CD4-positive, alpha-beta T cell (primary cell): ENCODE measurements at places on chromosomes 12 and 14.

DNA sequence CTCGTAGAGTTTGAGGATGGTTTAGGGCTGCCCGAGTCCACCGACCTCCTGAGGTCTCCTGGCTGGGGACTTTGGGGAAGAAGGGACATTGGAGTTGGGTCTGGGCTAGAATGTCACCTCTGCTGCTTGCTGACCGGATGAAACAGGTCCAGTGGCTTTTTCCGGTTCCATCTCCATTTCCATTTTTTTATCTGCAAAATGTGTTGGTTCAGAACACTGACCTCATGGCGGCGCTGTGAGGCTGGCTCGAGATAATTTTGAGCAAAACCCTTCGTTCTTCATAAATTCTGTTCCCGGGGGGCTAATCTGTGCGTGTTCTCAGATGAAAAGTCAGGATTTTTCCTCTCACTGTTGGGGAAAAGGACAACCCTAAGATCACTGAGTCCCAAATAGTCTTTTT is 11.7 kb upstream of the MYL2 start:
- no peak for DNase-seq

GRCh38 chr12:10363658-10363913 is 26.3 kb downstream of the KLRK1 start:
- DNase-seq = no peak

- no peak for DNase-seq
These were observed 1.2 kb downstream of the PTGER2 start for GRCh38 chr14:52315355-52315718.

DNA sequence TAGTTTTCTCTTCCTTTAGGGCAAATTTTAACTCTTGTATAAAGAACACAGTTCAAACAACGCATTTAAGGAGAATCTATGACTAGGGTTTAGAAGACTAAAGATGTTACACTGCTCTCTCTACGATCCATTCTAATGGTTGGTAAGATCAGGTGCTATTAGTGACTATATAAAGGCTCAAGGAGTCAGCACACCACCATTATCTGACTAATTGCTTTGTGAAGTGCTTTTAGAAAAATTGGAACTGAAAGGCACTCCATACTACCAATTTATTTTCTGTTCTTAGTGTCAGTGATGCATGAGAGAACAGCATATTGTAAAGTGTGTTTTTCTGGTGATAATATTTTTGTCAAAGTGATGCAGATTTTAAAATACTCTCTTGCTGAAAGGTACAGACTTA is 136.8 kb downstream of the SYT1 start:
- no peak for DNase-seq

- no peak for DNase-seq
These were observed 1.6 kb downstream of the METTL3 start for GRCh38 chr14:21509432-21510143.

DNA sequence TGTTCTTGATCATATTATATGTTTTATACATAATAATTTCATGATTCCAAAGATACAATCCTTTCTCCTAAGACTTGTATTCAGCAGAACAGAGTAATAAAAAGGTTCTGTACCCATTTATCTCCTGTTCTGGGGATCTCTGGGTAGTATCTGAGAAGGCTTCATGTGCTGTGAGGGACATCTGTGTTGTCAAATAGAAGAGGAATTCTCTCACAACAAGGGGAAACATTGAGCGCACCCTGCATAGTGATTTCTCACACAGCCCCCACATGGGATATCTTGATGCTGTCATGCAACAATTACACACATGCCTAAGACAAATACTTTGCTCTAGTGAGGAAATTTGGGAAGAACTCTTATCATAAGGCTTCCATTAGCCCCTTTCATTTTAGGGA is 101.8 kb upstream of the ATF1 start:
- no peak for DNase-seq

GRCh38 chr12:76250256-76250655 is 98.0 kb downstream of the BBS10 start:
- no peak for DNase-seq

DNA sequence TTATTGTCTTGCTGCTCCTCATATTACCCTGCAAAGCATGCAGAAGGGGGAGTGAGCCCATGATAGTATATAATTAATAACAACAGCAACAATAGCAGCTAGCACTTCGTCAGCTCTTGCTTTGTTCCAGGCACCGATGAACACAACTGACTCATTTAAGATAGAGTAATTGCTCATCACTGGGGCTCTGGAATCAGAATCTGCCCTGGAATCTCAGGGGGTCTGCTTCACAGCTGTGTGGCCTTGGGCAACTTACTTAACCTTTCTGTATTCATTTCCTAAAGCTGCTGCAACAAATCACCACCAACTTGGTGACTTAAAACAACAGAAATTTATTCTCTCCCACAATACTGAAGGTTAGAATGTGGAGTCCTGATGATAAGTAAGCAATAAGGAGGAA is 55.0 kb upstream of the PSMC1 start:
- DNase-seq = no peak

DNA sequence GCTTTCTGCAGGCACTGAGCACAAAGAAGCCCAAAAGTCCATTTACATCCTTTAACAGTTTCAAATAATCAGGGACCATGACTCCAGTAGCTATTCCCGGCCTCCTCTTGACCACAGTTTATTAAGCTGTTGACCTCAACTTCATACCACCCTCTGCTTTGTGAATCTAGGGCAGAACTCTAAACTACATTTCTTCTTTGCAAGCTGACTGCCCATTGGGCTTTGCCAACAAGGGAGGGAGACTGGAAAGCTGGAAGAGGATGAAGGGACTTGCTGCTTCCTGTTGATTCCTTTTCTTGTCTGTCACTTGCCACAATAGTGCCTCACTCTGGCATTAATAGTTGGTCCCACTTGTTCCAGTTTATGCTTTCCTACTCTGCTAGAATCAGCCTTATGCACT is 2.7 kb downstream of the CGRRF1 start:
- DNase-seq = no peak

DNA sequence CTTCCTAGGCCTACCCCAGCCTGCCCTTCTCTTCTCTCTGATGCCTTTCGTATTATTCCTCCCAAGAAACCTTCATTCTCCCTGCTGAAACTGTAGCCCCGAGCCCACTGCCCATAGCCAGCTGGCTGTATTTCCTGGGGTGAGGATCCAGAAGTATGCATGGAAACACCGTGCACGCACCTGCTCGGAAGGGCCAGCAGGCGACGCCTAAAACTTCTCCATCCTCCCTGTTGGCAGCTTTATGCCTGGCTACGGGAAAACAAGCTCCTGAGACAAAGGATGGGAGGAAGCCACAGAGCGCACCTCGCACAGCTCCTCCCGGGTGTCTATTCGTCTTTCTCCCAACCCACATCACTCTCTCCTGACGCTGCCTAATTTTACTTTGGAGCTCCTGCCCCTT is 69.0 kb upstream of the CAPRIN2 start:
- no peak for DNase-seq

GRCh38 chr12:40515041-40515816 is 177.0 kb upstream of the CNTN1 start:
- DNase-seq = no peak

DNA sequence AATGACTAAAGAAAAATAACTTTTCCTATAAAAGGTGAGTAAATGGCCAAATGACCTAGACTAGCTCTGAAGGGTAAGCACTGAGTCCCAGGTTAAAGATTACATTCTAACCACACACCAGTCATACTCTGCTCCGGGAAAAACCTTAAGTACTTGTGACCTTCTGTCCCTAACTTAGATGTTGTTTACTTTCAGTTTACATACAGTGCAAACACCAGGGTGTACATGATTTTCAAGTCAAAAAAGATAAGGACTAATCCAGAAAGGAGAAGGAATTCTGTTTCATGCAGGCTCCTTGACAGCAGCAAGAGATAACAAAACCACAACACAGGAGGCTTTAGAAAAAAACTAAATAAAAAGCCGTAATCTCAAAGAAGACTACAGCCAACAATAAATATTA is 174.2 kb downstream of the PPM1H start:
- no peak for DNase-seq
